ENCODE measurements at places on chromosomes 2 and 18.
A peak's percentile ranks its signal among the peaks of the same experiment; 100 is the strongest.

DNA sequence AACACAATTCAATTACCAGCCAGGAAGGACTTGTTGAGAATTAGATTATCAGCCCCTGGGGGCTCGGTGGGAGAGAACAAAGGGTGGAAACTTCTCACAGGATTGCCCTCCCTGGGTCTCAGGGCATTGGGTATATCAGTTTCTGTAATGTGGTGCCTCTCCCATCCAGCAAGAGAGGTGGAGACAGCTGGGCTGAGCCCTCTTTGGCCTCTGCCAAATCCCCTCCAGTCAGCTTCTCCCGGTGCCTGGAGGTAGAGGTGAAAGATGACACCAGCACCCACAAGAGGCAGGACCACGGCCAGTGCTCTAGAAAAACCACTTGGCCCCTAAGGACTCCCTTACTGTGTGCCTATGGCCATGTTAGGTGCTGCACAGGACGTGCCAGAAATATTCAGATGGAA is 179.7 kb downstream of the HAUS1 start:
- no peak for DNase-seq

GRCh38 chr2:160660741-160661140 is 167.1 kb upstream of the RBMS1 start:
- DNase-seq = no peak

GRCh38 chr2:17791121-17791816 is 25.0 kb upstream of the MSGN1 start:
- DNase-seq = no peak

DNA sequence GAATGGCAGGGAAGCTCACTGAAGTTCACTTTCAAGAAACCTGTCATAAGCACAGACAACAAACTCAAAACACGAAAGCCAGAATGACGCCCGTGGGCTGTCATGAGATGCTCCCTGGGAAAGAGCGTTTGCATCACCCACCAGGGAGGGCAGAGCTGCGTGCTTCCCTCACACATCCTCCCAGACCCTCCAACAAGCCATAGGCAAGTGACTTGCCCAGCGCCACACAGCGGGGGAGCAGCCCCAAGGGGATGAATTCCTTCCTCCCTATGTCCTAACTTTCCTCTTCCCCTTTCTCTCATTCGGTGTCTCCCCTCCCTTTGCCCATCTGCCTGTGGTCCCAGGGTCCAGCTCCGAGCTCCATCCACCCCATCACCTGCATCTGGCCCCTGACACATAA is 10.7 kb downstream of the BIN1 start:
- no peak for DNase-seq

DNA sequence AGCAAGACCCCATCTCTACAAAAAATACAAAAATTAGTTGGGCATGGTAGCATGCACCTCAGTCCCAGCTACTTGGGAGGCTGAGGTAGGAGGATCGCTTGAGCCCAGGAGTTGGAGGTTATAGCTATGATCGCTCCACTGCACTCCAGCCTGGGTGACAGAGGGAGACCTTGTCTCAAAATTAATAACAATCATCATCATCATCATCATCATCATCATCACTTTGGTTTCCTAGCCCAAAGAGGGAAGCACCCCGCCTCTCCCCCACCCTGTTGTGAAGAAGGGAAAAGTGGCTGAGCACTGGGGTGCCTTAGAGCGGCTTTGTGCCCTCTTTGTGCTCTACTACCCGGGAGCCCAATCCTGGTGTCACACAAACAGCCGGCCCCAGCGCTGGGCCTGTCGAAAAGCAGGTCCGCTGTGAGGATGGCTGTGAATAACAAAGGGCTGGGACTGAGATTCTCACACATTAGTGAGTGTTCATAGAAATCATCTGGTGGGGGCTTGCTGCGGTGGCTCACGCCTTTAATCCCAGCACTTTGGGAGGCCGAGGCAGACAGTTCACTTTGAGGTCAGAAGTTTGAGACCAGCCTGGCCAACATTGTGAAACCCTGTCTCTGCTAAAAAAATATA is 42.6 kb upstream of the ASXL2 start:
- DNase-seq = no peak

DNA sequence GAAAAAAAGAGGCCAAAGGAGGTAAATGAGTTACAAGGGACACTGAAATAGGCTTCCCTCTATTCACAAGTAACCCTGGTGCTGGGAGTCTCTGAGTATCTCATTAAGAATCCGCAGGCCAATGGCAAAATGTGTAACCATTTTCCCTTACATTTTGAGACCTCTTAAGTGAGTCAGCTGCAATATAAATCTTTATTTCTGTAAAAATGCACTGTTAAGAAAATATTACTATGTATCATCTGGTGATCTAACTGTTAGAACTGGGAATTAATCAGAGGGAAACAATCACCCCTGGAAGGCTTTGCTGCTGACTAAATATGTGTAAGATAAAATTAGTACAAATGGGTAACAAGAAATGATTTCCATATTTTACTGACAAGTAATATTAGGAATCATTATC is 483.1 kb upstream of the CHST9 start:
- DNase-seq = no peak

- DNase-seq = no peak
Measured at GRCh38 chr2:238965371-238966071, 117.6 kb downstream of the TWIST2 start.

GRCh38 chr18:35510076-35510651 is 12.4 kb upstream of the INO80C start:
- DNase-seq = no peak

GRCh38 chr2:163592954-163593622 is 142.7 kb downstream of the FIGN start:
- no peak for DNase-seq

- DNase-seq = no peak
Measured at GRCh38 chr18:77960791-77961410, 711.3 kb downstream of the GALR1 start.

- DNase-seq = no peak
Measured at GRCh38 chr18:78525366-78526111, 454.1 kb upstream of the SALL3 start.

- no peak for DNase-seq
Measured at GRCh38 chr2:54475919-54476318, 19.8 kb downstream of the SPTBN1 start.

GRCh38 chr2:175034716-175035115 is 29.5 kb upstream of the CHN1 start:
- DNase-seq = no peak

GRCh38 chr2:109396202-109397180 is 217.3 kb downstream of the SEPTIN10 start:
- DNase-seq = peak; percentile 55

GRCh38 chr2:27145682-27146081 is 3.1 kb upstream of the TCF23 start:
- DNase-seq = no peak

DNA sequence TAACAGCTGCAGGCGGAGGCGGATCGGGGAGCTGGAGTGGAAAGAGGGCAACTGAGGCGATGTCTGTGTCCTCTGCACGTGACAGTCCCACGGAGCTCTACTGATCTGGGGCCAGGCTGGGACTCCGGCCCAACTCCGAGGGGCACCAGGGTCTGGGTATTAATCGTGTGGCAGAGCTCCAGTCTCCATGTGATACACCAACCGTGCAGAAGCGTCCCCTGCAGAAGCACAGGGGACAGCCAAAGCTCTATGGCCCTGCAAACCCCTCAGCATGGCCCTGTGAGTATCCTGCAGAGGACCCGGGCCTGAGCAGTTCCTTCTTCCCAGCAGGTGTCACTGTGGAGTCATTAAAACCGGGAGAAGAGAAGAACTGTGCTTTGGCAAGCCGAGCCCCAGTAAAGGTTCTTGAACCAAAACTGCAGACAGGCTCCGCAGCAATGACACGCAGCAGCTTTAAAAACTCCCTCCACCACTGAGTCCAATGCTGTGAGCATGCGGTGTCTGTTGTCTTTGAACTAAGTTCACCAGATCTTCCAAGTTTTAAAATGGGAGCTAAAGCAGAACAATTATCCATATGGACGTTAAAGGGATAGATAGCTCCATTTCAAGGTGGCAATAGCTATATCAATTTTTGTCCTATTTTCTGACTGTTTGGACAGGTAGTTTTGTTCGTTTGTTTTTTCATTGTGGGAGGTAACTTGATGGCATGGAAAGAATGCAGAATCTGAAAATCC is 79.4 kb downstream of the TMEM182 start:
- peak; percentile 18 for DNase-seq

DNA sequence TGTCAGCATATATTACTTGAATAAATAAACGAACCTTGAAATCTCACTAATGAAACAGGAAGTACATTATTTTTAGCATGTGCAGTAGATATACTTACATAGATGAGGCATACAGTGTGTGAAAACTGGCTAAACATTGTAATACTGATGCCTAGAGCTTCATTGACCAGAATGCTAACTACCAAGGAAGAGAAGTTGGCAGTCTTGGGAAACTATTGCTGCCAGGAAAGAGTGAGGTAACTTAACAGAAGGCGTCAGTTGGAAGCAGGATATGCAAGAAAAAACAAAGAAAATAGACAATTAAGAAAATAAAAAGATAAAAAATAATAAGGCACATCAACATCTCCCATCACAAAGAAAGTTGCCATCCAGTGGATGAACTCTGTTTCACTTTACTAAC is 963.0 kb downstream of the TDRD15 start:
- DNase-seq = no peak

DNA sequence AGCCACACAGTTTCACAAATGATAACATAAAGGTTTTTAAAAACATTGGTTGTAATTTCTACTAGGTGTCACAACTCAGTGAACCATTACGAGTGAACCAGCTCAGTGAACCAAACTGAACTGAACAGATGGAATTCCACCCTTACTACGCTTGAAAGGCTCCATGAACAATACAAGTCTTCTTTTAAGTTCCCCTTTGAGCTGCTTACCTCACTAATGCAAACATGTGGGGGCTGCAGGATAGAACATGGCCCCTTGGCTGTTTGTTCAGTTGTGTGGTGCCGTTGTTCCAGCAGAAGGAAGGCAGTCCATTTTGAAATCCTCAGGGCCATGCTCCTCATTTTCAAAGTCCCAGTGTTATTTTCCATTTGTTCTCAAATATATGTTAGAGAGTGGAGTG is 30.7 kb upstream of the KLHL14 start:
- peak; percentile 26 for DNase-seq

DNA sequence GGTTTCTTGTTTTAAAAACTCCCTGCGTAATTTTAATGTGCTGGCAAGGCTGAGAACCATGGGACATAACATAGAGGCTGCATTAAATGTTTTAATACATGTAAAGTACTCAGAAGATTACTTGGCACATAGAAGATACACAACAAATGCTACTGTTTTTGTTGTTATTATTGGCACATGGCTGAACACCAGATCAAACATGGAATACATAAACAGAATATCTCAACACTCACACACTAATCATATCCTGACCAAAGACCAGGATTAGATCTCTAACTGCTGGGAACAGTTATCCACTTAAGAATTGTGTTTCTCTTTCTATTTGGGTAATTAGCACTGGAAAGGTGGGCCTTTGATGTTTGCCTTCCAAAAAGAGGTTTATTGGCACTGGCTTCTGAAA is 69.3 kb downstream of the KCNE4 start:
- no peak for DNase-seq

DNA sequence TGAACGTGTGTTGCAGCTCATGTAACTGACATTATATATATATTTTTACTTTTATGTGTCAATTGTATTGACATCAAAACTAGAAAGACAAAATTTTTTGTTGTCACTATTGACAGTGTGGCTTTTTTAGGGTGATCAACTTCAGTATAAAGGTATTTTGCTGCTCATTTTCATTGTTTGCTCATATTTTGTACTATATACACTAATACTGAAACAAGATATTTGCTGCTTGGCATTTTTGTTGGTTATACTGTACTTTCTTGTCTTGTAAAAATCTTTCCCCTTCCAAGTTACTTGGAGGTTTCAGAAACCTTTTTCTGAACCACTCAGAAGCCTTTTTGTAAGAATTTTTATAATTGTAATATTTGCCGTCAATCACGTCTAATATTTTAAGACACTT is 16.5 kb downstream of the AFTPH start:
- no peak for DNase-seq

- DNase-seq = no peak
Measured at GRCh38 chr2:10482460-10482859, 34.3 kb upstream of the ODC1 start.

DNA sequence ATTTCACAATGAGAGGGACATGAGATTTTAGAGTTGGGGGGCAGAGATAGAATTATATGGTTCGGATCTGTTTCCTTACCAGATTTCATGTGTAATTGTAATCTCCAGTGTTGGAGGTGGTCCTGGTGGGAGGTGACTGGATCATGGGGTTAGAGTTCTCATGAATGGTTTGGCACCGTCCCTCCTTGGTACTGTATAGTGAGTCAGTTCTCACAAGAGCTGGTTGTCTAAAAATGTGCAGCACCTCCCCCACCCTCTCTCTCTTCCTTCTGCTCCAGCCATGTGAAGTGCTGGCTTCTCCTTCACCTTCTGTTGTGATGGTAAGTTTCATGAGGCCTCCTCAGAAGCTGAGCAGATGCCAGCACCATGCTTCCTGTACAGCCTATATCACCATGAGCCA is 138.1 kb downstream of the SCG2 start:
- DNase-seq = no peak

DNA sequence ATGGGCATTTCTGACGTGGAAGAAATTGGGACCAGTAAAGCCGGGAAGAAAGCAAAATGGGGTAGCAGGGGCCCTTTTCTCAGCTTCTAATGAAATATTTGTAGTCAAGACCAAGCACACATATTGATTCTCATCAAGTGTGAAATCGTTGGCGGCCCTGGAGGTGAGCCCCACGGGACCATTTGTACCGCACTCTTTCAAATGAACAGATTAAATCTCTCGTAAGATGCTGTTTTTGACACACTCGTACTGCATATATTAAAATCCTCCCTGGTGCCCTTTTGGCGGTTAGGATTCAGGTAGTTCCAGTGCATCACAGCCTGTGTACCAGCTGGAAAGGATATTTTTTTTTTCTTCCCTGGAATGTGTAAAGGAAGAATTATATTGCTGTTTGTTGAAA is 9.9 kb upstream of the MYL1 start:
- DNase-seq = no peak

- no peak for DNase-seq
Measured at GRCh38 chr2:14480120-14480519, 152.4 kb upstream of the LRATD1 start.

DNA sequence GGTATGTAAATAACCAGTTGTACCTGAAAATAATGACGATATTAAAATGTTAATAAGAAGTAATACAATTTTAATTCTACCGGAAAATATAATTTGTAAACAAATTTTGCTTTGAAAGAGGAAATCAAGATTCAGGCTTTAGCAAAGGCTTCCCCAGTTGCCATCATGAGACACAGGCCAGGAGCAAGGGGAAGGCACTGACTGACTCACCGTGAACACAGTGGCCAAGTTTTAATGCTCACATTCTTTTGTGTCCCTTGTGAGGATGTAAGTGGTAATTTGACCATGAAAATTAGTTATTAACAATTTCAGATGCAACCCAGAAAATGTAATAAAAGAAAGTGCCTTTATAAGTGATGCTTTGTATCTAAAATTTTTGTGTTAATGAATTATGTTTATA is 164.1 kb downstream of the GREB1L start:
- DNase-seq = no peak

DNA sequence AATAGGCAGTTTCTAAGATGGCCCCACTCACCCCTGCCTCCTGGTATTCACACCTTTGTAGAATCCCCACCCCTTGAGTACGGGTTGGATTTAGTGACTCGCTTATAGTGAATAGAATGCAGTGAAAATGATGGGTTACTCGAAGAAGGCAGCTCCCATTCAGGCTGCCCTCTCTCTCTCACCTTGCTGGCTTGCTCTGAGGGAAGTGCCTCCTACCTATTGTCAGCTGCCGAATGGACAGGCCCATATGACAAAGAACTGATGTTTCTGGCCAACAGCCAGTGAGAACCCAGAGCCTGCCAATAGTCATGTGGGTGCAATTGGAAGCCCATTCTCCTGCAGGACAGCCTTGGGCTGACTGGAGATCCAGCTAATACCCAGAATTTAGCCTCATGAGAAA is 22.1 kb upstream of the RNF103 start:
- no peak for DNase-seq

GRCh38 chr18:10565835-10566234 is 40.0 kb downstream of the NAPG start:
- no peak for DNase-seq
